ENCODE measurements at places on chromosomes 7 and 10.
A peak's percentile ranks its signal among the peaks of the same experiment; 100 is the strongest.

DNA sequence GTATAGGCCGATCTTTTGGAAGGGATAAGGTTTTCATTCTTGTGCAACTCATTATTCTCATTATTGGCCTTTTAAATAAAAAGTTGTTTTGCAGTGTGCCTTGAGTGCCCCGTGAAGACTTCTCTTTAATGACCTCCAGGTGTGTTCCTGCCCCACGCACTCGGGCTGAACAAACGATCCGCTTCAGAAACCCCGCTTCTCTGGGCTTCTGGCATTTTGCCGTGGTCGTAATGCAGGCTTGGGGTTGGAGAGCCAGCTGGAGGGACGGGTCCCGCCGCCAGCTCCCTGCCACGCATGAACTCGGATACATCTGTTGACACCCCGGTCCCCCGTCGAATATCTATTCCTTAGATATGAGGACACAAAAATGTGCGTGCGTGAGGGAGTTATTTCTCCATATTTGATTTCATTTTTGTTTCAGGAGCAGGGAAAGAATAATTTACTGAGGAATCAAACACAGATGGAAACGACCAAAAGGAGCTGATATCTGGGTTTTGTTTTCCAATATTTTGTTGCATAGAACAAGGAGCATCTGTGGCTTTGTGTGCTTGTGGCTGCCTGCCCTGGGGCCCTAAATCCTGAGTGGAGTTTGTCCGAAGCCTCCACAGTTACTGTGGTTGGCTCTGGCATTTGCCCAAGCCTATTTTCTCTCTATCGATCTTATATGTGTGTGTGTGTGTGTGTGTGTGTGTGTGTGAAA, 17.0 kb upstream of the TTYH3 start:
- DNase-seq, result no peak

GRCh38 chr7:134419875-134420274, 39.0 kb downstream of the AKR1B1 start:
- DNase-seq, result no peak

DNA sequence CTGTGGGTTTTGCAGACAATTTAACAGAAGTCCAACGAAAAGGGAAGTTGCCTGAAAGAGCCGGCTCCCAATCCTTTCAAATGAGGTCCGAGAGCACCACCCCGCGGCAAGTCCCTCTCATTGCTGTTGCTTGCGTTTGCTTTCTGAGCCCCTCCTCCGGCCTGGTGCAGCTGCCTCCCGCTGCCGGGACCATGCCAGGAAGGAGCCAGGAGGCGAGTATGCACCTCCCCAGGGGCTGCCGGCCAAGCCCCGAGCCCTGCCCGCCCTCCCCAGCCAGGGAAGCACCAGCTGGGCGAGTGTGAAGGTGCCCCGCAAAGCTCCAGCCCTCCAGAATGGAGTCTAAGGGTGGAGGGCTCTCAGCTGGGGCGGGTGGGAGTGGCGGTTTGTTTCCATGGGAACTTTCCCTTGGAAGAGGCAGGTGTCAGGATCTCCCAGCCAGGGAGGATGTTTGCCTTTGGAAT, 25.8 kb upstream of the PPP2R2D start:
- DNase-seq, result peak; percentile 91

- DNase-seq, result no peak
These were observed 98.7 kb downstream of the DNAH11 start for GRCh38 chr7:21641546-21641945.

DNA sequence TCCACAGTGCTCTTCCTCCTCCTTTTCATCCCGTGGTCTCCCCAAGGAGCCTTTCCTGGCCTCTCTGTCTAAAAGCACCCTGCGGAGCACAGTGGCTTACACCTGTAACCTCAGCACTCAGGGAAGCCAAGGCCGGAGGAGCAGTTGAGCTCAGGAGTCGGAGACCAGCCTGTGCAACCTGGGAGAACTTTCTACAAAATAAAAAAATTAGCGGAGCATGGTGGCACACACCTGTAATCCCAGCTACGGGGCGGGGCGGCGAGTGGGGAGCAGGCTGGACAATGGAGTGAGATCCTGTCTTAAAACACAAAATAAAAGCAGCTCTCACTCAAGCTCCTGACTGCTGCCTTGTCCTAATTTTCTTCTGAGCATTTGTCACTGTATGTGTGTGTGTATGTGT, 1.4 kb upstream of the COBL start:
- DNase-seq, result no peak

DNA sequence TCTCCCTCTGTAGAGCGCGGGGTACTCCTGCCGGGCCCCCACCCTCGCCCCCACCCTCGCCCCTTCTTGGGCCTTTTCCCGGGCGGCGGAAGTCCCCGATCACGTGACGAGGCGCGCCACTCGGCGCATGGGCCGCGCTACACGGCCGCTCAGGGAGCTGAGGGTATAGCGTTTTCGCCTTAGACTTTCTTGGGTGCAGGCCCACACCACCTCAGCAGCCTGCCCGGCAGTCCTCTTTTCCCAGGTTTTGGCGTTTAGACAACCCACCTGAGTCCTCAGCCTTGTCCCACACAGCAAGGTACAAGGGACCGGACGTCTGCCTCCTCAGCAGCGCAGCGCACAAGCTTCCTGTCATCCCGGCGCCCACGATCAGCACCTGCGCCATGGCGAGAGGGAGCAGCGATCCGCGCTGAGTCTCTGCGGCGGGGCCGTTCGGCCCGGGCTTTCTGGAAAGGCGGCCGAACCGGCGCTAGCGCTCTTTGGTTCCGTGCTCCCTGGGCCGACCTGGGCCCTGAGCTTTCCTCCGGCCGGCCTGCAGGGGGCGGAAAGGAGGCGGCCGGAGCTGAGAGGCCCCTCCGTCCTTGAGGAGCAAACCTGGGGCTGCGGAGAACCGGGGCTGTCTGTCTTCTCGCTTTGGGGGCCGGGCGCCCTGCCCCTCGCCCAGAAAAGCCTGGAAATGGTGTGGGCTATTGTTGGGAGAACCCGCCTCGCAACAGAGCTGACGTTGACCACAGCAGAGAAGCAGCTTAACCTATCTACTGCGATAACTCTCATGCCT, at the start of gene RNLS:
TSS of gene RNLS (minus strand) at position 513 of the 778 bp plus-strand sequence.
- peak; percentile 78 for DNase-seq

GRCh38 chr7:17463511-17464085, 165.1 kb downstream of the AHR start:
- no peak for DNase-seq

GRCh38 chr10:55449981-55450380, 649.0 kb upstream of the PCDH15 start:
- DNase-seq, result no peak

DNA sequence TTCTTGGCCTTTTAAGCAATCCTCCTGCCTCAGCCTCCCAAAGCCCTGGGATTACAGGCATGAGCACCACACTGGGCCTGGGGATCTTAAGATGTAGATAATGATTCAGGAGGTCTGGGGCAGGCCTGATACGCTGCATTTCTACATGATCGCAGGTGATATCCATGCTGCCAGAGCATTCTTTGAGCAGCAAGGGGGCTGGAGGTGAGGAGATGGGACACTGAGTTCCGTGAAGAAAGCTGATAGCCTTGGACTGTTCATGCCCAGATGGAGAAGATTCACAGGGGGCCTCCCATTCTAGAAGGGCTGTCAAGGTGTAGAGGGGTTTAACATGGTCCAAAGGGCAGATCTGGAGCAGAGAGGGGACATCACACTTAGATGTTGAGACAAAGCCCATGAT, 480.3 kb downstream of the RPS24 start:
- no peak for DNase-seq

DNA sequence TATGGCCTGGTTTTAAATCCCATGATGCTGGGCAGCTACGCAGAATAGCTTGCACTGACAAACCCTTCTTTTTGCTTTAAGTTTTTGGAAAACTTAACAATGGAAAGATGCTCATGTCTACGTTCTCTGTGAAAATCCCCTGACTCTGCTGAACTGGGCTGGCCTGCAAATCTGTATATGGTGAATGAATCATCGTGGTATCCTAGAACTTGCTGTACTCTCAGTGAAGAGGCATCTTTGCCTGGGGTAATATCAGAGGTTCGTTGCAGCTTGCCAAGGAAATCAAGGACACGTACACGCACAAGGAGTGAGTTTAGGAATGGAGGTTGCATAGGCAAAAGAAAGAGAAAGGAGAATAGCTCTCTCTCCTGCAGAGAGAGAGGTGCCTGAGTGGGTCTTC, 382.0 kb upstream of the ADARB2 start:
- no peak for DNase-seq

DNA sequence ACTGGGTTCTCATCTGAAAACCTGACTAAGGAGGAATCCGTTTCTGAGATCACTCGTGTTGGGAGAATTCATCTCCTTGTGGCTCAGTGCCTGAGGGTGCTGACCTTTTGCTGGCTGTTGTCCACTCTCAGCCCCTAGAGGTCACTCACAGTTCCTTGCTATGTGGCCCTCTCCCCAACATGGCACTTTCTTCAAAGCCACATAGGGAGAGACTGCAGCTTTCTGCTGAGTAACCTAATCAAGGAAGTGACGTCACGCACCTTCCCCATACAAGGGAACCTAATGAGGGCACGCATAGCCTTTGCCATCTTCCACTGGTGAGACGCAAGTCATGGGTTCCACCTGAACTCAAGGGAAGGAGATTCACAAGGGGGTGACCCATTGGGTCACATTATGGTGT, 23.2 kb downstream of the STEAP1B start:
- DNase-seq, result no peak

- DNase-seq, result no peak
These were observed 48.1 kb upstream of the BMS1 start for GRCh38 chr10:42734536-42734935.

DNA sequence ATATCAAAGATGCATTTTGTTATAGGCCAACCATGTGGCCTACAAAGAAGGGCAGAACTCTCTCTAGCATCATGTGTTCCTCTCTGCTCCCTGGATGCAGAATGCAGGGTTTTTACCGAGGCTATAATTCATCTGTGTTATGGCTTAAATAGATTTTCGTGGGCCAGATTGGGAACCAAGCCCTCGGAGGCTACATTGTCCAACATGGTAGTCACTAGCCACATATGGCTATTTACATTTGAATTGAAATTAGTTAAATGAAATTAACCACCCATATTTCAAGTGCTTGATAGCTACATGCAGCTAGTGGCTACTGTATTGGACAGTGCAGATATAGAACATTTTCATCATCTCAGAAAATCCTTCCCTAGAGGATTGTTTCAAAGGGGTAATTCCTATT, 2.8 kb downstream of the PLCE1 start:
- no peak for DNase-seq

DNA sequence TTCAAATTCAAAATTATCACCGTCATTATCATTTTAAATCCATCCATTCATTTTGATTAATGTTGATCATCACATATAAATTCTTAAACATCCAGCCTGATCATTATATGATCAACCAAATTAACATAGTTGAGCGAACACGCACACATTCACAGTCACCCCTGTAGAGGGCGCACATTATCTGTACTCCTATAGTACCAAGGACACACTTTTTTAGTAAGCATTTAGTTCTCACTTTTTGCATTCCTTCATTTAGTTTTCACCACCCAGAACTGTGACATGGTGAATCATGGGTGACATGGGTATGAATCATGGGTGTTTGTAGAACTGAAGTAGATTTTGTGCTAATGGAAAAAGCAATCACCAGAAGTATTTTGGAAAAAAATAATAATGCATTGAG, 26.0 kb upstream of the ZNF735 start:
- DNase-seq, result no peak

- DNase-seq, result no peak
These were observed 59.9 kb downstream of the ALOX5 start for GRCh38 chr10:45433716-45434469.

- peak; percentile 91 for DNase-seq
These were observed 6.5 kb downstream of the INHBA start for GRCh38 chr7:41696323-41696916.

GRCh38 chr7:20784388-20785156, 2.1 kb downstream of the SP8 start:
- DNase-seq, result peak; percentile 59

DNA sequence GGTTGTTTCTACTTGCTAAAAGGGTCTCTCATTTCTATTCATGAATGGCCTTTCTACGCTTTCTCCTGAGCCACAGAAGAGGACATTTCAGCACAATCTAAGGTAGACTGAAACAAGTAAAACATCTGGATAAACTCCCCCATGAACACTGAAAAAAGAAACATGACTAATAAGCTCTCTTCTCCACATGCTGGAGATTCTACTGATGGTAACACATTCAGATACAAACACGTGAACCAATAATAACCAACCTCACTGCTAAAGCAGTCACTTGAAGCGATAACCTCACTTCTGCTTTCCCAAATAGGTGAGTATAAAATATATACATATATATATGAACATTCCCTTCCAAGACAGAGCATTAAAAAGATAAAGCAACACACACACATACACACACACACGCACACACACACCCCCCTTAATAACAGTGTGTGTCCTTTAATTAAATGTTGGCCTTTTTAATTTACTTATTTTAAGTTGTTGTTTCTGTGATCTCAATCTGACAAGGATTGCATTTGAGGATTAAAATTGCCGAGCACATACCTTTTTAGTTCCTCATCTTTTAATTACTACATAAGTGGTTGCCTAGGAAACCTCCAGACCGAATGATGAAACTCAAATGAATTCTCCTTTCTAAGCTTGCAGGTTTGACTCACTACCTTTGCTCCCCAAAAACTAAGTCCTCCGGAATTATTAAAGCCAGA, 292.4 kb upstream of the KLF14 start:
- DNase-seq, result peak; percentile 20

DNA sequence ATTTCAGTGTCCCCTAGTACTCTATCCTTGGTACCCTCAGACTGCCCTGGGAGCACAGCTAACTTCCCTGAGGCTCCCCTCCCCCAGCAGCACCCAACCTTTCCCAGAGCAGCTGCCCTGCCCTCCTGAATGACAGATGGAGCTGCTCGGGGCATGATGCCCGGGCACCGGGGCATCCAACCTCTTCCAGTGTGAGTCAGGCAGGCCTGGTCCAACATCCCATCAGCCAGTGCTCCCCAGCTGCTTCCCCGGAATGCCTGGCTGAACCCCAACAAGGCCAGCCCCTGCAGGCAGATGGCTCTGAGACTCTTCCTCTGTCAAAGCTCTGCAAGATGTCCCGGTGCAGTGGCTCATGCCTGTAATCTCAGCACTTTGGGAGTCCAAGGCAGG, 11.9 kb upstream of the TSPAN15 start:
- no peak for DNase-seq

DNA sequence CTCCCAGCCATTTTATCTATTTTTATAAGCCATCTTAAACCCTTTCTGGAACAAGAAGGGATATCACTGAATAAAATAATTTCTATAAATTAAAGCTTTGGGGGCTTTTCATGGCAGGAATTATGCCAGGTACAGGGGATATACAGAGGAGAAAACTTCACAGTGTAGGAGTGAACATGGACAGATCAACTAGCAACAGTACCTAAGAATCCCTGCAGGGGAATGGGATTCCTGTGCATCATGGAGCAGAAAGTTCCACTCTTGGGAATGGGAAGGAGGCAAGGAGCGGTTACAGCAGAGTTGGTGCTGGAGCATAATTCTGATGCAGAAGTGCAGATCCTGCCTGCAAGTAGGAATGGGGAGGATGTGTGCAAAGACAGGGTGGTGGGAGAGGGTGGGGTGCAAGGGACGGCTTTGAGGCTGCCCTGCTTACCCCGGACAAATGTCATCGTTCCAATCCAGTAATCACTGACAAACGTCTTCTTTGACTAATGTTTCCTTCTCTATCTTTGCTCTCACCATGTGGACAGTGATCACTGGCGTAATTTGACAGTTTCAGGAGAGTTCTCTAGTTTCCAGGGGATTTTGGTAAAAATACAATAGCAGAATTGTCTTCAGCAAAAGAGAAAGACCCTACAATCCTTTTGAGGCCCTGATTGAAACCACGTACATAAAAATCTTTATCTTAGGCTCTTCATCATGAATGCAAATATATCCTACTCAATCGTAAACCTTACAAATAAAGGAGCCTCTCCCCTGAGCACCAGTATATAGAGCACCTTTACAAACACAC, 196.7 kb downstream of the HECW1 start:
- DNase-seq, result no peak

Measured in hepatocyte (in vitro differentiated cells).